MV-4-11 (cell line): ENCODE measurements at places on chromosomes 13 and 19.
A peak's percentile ranks its signal among the peaks of the same experiment; 100 is the strongest.

DNA sequence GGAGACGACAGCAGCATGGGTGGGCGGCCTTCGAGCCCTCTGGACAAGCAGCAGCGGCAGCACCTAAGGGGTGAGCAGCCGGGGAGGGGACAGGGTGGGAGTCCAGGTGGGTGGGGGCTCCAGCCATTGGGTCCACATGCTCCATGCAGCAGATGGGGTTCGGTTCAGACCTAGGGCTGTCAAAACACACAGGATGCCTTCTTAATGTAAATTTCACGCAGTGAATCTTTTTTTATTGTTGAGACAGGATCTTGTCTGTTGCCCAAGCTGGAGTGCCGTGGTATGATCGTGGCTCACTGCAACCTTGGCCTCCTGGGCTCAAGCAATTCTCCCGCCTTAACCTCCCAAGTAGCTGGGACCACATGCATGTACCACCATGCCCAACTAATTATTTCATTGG, 15.9 kb downstream of the PGLS start:
- DNase-seq = peak; percentile 14

DNA sequence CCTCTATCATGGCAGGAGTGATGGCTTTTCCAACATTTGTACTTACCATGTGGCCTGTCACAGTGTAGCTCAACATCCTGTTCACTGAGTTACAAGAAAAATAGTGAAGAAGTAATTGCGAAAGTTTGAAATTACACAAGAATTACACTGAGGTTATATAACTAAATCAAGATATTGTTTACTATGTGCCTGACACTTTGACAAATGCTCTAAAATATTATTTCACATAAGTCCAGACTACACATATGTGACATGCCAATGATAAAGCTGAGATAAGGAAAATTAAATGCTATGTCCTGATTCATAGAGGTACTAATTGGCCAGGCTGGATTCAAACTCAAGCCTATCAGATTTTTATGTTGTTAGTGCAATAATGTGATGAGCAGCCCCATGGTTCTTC, 451.7 kb downstream of the PCDH9 start:
- DNase-seq = no peak

- DNase-seq = peak; percentile 41
These were observed 33.0 kb upstream of the ADGRE5 start for GRCh38 chr19:14347999-14348889.

DNA sequence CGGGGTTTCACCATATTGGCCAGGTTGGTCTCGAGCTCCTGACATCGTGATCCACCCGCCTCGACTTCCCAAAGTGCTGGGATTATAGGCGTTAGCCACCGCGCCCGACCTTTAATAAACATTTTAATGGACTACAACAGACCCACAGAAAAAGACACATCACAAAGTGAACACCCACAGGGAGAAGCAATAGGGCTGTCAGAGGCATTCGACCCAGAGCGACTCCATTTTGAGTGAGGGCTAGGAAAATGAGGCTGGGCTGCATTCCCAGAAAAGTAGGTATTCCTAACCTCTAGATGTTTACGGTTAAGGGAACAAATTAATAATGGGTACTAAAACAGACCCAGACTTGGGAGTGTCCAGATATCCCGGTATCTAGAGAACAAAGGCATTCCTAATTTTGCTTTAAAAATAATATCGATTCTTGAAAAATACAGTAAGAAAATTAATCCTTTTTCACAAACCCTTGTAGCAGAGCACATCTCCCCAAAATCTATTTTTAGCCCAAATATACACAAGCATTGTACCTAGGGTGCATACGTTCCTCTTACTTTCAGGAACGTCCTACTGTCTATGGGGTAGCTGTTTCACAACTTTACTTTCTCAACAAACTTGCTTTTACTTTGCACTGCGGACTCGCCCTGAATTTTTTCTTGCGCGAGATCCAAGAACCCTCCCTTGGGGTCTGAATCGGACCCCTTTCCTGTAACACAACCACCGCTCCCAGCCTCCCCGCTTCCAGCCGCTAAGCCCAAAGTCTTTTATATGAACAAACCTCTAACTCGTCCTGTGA, 811 bp upstream of the ZNF8 start:
- peak; percentile 76 for DNase-seq

GRCh38 chr13:51213173-51213728, 8.9 kb upstream of the FAM124A start:
- DNase-seq = no peak

- no peak for DNase-seq
These were observed 39.5 kb upstream of the RPL21 start for GRCh38 chr13:27211771-27212364.

GRCh38 chr13:103246581-103247200, 180.5 kb upstream of the SLC10A2 start:
- no peak for DNase-seq

GRCh38 chr13:64591971-64592370, 2638.2 kb downstream of the PCDH9 start:
- DNase-seq = peak; percentile 26

GRCh38 chr13:100089465-100090032, 656 bp downstream of the PCCA start:
- DNase-seq = no peak

DNA sequence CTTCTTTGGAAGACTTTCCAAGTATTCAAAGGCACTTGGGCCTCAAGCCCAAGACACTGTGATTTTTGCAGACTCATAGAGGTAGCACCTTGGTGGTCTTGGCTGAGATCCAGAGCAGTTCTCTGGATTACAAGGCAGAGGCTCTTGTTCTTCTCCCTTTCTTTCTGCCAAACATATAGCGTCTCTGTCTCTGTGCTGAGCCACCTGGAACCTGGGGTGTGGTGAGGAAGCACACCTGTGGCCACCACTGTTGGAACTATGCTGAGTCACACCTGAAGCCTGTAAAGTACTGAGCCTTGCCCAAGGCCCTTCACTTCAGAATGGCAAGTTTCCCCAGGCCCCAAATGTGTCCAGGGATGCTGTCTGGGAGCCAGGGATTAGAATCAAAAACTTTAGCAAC, 127.5 kb downstream of the FREM2 start:
- DNase-seq = no peak

DNA sequence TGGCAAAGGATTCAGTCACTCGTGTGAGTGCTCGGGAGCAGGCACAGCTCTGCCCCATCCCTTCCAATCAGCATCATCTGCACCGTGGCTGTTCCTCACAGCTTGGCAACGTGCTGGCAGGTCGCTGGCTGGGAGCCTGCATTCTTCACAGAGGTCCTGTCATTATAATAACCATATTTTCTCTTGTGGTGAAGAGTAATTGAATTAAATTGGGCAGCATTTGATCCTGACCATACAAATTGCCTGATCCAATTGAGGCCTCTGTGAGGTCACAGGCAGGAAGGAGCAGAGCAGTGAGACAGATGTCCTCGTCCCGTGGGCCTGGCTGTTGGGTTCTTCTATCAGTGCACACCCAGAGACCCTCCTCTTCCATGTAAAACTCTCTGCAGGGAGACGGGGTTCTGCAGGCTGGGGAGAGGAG, 407.8 kb downstream of the COG6 start:
- no peak for DNase-seq
